ENCODE measurements at places on chromosomes 11 and 22.

DNA sequence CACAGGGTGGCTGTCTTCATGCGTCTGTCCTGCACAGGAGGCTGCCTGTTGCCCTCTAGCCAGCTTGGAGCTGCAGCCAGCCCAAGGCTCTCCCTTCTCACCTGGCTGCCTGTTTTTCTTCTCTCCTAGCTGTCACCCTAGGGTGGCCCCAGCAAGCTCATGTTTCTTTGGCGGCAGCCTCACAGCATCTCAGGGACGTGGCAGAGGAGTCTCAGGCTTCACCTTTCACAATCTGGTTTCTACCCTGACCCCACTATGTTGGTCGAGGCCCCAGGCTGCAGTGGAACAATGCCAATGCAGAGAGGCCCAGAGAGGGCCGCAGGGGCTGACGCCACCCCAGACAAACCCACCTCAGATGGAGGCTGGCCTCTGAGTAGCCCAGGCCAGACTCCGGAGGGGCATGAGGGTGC is 2.5 kb upstream of the CLDN5 start:
- no peak for DNase-seq

GRCh38 chr11:24225501-24225900 is 271.4 kb upstream of the LUZP2 start:
- DNase-seq, result no peak

GRCh38 chr11:12482839-12483238 is 105.5 kb downstream of the PARVA start:
- DNase-seq, result peak; percentile 44

DNA sequence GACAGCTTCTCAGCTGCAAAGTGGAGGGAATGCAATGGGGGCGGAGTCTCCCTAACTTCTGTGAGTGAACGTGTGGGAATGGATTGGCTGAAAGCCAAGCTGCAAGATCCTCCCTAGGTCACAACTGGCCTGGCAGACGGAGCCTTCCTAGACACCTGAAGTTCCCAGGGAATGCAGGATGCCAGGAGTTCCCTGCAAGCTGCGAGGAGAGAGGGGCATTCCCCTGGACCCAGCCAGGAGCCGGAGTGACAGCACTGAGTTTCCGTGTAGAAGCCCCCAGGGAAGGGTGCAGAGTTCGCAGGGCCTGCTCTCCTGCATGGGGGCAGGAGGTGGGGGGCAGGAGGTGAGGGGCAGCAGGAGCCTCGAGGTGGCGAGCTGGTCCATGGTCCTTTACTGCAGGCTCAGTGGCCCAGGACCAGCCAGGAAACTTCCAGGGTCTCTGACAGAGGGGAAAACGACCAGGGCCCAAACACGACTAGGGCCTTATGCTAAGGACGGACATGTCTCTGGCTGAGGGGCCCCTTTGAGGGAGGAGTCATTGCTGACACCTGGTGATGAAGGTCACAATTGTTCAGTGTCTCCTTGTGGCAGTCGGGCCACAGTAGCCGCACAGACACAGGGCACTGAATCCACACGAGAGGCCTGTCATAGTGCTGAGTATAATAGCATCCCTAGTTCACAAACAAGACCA is 141.4 kb downstream of the FBXO7 start:
- DNase-seq, result no peak

DNA sequence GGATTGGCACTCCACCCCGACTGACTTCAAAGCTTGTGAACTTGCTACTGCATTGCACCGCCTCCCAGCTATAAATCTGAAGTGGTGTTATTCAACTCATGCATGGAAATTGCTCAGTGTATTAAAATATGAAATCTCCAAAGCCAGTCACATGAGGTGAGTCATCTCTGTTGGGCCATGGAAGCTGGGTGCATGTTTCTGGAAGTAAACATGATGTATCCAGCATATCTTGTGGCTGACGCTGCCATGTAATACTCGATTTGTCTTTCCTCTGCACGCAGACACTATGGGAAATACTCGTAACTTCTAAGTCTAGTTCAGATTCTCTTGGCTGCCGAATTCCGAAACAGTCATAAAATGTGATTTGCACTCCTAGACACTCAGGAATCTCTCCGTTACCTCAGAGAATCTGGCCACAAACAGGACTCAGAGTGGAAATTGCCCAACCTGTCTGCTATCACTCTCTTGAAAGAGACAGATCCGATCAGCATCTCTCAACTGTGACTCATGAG is 154.9 kb upstream of the MPPED2 start:
- DNase-seq, result no peak

- DNase-seq, result no peak
Measured at GRCh38 chr22:19109198-19110063, 12.8 kb downstream of the DGCR2 start.

Measured in upper lobe of left lung (tissue), 6 donors.